ENCODE measurements at places on chromosomes 11 and 22.
A peak's percentile ranks its signal among the peaks of the same experiment; 100 is the strongest.

DNA sequence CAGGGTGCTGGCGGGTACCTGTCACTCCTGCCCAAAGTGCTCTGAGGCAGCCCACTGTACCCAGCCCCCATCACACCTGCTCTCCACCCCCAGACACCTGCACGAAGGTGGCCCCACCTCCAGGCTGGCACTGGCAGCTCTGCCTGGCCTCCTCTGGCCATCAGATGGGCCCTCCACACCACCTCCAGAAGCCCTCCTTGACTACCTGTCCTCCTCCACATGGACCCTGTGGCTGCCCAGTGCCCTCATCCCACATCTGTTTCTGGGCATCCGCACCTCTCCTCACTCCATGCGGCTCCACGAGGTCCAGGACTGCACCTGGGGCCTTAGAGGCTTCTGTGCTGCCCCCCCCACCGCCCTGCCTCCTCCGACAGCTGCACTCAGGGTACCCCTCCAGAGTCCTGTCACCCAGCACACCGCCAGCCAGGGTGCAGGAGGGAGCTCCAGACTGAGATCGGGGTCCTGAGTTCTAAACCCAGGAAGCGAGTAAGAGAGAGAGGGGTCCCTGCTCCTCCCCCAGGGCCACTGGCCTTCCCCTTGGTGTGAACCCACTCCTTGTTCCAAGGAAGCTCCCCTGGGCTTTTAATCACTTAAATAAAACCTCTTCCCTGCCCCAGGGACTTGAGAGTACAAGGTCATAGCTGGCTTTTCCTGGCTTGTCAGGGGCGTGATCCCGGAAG lies 1.7 kb downstream of the CTSD start:
- no peak for DNase-seq

DNA sequence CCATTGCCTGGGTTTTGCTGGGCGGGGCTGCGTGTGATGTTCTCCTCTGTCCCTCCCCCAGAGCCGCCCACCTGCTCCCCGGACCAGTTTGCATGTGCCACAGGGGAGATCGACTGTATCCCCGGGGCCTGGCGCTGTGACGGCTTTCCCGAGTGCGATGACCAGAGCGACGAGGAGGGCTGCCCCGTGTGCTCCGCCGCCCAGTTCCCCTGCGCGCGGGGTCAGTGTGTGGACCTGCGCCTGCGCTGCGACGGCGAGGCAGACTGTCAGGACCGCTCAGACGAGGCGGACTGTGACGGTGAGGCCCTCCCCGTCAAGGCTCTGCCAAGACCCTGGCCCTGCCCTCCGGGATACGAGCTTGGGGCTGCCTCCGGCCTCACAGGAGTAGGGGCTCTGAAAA lies 27.0 kb upstream of the PPP6R3 start:
- DNase-seq: no peak

- DNase-seq: no peak
These were observed 121.8 kb upstream of the POU2AF2 start for GRCh38 chr11:111123463-111124398.

DNA sequence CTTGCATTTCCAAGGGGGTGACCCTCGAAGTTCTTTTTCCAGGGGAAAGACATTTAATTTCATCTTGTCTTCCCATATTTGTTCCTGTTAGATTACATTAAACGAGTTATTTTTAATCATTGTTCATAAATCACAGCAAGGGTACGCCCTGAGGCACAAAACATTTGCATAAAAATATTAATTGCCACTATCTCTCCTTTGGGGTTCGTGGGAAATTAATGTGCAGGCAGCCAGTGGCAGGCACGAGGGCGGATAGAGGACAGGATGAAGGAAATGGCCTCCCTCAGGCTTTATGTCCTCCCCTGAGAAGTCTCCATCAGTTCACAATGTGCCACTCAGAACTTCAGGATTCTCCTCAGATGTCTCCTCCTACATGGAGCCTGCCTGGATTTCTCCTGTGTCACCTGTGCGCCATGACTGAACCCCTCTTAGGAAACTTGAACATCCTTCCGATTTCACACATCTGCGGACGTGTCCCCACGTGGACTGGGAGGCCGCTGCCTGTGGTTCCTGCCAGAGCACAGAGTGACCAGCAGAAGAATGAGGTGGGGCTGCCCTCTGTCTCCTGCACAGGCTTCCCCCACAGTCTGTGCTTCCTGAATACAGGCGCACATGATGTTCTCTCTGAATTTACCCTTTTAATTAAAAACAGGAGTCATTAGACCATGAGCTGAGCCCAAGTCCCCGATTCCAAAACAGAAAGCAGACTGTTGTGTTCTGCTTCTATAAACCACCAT lies 1085.9 kb downstream of the TBC1D22A start:
- no peak for DNase-seq

DNA sequence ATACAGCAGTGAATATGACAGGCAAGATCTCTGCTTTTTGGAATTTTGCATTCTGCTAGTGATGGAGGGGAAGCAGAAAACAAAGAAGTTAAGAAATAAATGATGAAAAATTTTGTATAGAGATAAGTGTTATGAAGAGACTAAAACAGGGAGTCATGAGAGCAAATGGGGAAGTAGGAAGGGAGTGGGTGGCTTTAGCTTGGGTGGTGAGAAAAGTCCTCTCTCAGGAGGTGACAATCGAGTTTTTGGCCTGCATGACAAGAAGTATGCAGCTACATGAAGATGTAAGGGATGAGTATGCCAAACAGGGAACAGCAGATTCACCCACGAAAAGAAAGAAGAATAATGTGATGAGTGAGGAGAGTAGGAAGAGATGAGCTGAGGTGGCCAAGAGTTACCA lies 80.7 kb upstream of the MPPED2 start:
- no peak for DNase-seq

DNA sequence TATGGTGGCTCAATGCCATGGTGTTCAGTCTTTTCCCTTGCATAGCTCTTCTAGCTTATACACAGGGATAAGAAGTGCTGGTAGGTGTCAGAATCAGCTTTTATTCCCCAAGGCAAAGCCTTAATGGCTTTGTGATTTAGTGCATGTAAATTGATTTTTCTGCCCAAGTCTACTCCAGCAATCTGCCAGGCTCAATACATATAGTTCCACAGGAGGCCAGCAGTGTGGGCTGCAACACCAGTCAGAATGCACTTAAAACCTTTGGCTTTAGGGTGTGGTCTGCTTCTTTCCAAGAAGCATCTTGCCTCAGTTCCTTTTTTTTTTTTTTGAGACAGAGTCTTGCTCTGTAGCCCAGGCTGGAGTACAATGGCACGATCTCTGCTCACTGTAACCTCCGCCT lies 14.5 kb upstream of the CAPRIN1 start:
- no peak for DNase-seq

- no peak for DNase-seq
These were observed 29.4 kb downstream of the LRP5 start for GRCh38 chr11:68341557-68342458.

GRCh38 chr11:110529043-110529442 lies 99.3 kb downstream of the FDX1 start:
- DNase-seq: peak; percentile 13

DNA sequence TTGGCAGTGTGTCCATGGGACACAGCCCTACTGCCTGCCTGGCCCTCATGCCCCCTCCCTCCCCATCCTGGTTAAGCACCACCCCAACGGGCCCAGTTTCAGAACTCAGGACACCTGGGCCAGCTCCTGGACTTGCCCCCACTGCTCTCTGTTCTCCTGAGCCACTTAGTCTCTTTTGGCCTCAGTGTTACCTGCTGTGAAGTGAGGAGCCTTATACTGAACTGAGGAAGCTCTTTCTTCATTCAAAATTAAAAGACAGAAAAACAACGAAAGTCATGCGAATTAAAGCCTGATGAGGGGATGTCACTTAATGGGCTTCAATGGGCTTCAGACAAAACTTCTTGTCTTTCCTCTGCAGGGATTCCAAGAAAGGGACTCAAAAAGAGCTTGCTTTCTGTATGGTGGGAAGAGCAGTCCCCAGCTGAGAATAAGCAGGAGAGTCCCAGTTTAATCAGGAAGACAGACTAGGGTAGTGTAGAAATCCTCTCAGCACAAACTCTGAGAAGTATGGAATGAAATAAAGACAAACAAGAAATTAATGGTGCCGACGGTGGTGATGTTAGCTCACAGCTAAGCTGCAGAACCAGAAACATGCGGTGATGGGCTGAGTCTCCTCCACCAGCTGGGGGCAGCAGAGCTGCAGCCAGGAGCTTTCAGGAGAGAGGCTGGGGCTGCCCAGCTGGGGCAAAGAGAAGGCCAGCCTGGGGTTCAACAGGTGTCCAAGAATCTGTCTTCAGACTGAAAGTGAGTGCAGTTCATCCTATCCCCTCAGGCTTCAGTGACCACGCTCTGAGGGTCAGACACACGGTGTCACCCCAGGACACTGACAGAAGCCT lies 101.0 kb downstream of the GGTLC2 start:
- peak; percentile 63 for DNase-seq

DNA sequence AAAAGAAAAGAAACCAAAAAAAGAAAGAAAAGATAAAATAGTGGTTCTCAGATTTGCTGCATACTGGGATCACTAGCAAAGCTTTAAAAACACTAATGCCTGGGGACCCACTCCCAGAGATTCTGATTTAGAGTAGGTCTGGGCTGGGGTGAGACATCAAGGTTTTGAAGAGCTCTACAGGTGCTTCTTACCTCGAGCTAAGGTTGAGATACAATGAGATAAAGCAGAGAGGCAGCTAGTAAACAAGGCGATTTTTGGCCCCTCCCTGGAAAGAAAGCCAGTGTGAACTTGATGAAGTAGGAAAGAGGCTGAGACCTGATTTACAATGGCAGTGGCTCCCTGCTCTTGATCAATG lies 327.6 kb upstream of the CCDC90B start:
- DNase-seq: no peak

- DNase-seq: no peak
These were observed 139.4 kb downstream of the TEAD1 start for GRCh38 chr11:12813371-12814225.

DNA sequence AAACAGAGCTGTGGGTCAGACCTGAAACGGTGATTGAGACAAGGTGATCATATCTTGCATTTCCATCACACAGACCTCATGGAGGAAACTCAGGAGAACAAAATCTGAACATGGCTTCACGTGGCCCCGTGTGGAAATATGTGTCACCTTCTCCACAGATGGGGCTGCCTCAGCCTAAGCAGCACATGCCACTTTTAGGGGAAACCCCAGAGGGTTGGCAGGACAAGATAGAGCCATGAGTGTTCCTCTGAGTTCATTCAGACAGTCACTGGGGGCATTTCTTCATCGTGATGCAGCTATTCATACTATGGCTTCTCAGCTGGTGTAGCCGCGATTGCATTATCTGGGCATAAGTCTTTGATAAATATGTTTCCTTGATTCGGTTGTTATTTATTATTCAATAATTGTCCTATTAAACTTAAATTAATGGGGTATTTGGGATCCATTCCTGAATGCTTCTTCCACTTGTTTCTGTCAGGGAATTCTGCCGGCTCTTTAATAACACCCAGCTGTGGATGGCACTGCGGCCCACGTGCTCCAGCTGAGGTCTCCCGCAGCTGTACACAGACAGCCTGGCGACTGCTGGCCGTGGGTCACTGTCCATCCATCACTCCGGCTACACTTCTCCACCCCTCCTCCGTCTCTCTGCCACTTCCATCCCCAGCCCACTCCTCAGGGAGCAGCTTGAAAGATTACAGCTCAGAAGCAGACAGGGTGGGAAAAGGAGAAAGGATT lies 485.1 kb downstream of the OPCML start:
- DNase-seq: no peak

- DNase-seq: no peak
These were observed 27.3 kb downstream of the MMP13 start for GRCh38 chr11:102928247-102928646.

DNA sequence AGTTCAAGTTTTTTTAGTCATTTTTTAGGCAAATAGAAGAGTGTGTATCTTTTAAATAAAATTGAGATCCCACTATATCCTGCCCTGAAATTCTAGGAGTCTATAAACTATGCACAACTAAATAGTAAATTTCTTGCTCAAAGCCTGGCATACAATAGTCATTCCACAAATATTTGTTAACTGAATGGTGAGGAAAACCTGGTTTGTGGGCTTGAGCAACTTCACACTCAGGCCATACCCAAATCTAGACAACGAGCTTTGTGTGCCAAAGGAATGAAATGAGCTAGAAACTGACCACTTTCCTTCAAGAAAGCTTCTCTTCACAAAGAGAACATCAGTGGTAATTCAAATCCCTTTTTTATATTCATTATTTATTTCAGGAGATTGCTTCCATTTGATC lies 39.6 kb upstream of the AMOTL1 start:
- DNase-seq: no peak

DNA sequence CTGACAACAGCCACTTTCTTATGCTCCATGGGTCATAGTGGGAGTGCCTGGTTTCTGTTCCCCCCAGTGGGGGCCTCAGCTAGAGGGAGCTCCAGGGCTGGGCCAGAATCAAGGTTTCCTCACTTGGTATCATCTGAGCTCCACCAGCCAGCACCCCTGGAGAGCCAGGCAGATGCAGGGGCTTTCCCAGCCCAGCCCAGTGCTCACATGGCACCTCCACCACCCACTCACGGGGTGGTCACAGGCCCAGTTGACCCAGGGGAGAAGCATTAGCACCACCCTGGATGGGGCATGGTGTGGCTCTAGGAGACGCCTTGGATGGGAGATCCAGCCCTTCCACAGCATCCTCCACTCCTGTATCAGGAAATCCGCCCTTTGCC lies 24.1 kb upstream of the WNT7B start:
- no peak for DNase-seq

DNA sequence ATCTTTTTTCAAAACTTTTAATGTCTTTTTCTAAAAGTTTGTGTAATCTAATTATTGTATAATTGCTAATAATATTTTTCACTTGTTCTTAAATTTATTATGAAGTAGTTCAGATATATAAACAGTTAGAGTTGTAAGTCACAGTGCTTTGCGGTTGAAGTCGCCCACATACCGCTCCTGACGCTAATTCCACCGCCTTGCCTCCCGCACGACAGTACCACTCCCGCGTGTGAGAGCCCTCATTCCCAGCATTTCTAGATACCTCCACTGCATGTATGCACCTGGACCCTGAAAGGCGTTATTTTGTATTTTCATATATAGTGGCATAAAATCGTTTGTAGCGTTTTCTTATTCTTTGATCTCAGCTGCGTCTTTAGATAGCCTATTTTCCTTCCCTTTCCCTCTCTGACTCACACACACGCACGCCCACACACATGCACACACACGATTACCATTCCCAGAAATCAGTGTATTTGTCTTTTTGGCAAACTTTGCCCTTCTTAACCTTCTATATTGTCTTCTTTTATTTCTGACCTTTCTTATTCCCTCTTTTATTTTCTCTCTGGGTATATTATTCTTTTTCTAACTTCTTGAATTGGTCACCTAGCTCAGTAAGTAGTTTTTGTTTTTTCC lies 56.4 kb upstream of the PITPNB start:
- no peak for DNase-seq

GRCh38 chr11:33542921-33543320 lies 157.7 kb downstream of the C11orf91 start:
- peak; percentile 27 for DNase-seq

GRCh38 chr11:10526974-10527918 lies 13.7 kb downstream of the RNF141 start:
- no peak for DNase-seq

- DNase-seq: no peak
These were observed 5.4 kb downstream of the SHISA8 start for GRCh38 chr22:41909310-41910049.

GRCh38 chr22:41862530-41863266 lies 29.8 kb downstream of the SREBF2 start:
- peak; percentile 19 for DNase-seq

Measured in CD4-positive, alpha-beta T cell treated with Interleukin-21 for 1 hour (primary cell).